ENCODE measurements at places on chromosomes 11 and 22. TPM values are rescaled to one million over a fixed set of nuclear protein-coding genes. Genes with fewer than 3 reads are reported as not detected.
A peak's percentile ranks its signal among the peaks of the same experiment; 100 is the strongest.

DNA sequence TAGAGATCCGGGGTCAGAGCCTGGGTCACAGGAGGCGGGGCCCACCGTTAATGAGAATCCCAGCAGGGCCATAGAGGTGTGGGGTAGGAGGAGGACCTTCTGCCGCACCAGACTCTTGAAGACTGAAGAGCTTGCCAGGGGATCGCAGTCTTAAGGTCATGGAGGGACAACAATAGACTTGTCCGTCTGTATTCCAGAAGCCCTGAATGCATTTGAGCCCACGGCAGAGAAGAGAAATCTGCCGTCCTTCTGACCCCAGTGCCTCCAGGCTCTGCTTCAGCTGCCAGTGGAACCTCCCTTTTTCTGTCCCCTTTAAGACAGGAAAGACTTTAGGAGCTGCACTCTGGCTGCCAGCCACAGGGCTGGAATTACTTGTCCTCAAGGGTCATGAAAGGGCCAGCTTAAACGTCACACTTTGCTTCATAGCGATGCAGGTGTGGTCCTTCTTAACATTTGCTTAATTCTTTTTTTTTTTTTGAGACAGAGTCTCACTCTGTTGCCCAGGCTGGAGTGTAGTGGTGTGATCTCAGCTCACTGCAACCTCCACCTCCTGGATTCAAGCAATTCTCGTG is 15.5 kb upstream of the ST3GAL4 start:
- peaks cover 5% of the 10 kb centered on the region for H3K36me3 ChIP-seq
- peaks cover 78% of the 10 kb centered on the region for H3K4me1 ChIP-seq
- no peak overlapping the region for H3K27ac ChIP-seq

- peaks cover 14% of the 10 kb centered on the region for H3K36me3 ChIP-seq
- H3K27ac ChIP-seq, result no peak overlapping the region
- peaks cover 28% of the 10 kb centered on the region for H3K4me1 ChIP-seq
- peak; percentile 6 for DNase-seq
- no peak overlapping the region for H3K4me3 ChIP-seq
Measured at GRCh38 chr11:78256962-78257361, 68.2 kb downstream of the USP35 start.

PGA5 gene
- total RNA-seq, result 1.2 TPM

DNA sequence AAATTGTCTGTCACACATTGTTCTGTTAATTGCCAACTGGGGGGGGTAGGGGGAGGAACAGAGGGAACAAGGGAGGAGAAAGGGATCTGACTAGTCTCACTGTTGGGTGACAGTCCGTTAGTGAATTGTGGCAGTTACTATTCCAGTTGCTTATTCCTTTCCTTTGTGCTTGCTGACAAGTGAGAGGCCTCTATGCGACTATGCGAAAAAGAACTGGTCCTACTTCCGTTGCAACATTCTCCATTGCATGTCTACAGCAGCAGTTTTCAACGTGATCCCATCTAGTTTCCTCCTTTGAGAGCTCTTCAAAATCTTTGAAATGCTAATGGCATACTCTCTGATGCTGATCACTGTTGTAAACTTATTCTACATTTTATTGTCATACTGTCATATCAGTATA is 672.2 kb downstream of the LRRC4C start:
- no peak for DNase-seq
- no peaks in the 10 kb centered on the region for H3K4me1 ChIP-seq
- H3K4me3 ChIP-seq, result no peak overlapping the region
- H3K27ac ChIP-seq, result no peak overlapping the region
- H3K36me3 ChIP-seq, result no peaks in the 10 kb centered on the region

DNA sequence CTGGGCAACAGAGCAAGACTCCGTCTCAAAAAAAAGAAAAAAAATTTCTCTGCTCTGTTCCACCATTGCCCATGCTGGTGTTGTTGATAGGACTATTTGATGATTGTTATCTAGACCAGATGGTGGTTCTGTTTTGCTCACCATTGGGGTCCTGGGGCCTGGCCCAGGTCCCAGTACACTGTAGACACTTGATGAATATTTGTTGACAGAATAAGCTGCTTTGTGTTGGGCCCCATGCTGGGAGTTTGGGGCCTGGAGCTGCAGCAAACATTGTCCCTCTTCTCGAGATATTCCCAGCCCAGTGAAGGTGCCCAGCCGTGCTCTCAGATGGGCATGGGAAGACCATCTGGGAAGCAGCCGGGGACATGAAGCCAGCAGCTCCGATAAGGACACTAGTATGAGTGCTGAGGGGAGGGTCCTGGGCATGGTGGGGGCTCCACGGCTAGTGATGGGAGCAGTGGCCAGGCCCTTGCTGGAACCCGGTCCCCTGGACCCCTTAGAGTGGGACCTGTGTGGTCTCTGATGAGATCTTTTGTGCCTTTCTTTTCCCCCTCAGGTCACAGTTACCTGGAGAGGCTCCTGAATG is 13.6 kb downstream of the INCENP start:
- DNase-seq, result no peak
- H3K27ac ChIP-seq, result no peak overlapping the region
- no peaks in the 10 kb centered on the region for H3K36me3 ChIP-seq
- H3K27me3 ChIP-seq, result peaks cover 4% of the 10 kb centered on the region

CD3D gene
- not detected for total RNA-seq

DNA sequence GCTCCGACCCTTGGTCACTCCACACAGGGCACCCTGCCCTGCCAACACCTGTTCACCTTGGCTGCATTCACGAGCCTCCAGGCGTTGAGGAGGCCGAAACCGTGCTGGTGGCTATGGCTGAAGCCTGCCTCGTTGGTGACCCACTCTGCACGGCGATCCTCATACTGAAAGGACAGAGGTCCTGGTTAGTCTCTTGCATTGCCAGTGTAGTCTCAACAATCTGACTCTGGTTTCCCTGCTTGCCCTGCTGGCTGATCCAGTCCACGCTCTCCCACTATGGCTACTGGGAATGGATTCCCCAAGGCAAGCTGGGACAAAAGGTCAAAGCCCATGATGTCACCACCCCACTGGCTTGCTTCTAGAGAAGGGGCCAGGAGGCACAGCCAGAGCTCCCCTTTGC is 12.9 kb downstream of the PCSK7 start:
- peaks cover 12% of the 10 kb centered on the region for H3K4me1 ChIP-seq
- peaks cover 41% of the 10 kb centered on the region for H3K36me3 ChIP-seq
- DNase-seq, result no peak
- peak overlapping the region; percentile 48 for H3K27ac ChIP-seq

GVQW3 gene
- total RNA-seq, result 6.1 TPM

DEFB131B gene
- not detected for total RNA-seq

DNA sequence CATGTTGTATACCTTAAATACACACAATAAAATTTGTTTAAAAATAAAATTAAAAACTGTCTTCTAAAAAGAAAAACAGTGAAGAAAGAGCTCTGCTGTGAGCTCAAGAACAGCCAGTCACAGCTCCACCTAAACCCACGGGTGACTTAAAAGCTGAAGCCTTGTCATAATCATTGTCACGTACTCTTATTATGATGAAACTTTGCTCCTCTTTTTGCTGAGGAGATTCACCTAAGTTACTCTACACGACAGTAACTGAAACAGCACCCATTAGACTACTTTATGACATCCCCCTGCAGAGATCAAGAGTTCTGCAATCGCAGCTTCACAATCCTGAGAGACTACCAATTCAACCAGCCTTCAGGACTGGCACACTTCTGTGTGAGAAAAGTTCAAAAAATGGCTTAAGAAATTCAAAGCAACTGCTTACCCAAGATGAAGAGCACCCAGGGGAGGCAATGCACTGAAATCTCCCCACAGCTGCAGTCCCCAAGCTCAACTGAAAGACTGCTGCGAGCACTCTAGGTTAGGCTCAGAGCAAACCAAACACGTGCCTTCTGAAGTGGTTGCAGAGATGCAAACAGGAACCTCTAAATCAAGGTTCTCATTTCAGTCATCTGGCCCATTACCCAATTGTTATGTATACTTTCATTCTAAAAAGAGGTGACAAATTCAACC is at the start of gene JAML:
TSS of gene JAML (minus strand) at position 501 of the 678 bp plus-strand sequence. CDS start 10,145 bp downstream, outside the sequence.
- no peak within 1 kb of the TSS for H3K27ac ChIP-seq
- no peaks in the 10 kb centered on the region for H3K36me3 ChIP-seq
- H3K4me1 ChIP-seq, result no peaks in the 10 kb centered on the region

OR51B4 gene
- total RNA-seq, result 0.49 TPM

DNA sequence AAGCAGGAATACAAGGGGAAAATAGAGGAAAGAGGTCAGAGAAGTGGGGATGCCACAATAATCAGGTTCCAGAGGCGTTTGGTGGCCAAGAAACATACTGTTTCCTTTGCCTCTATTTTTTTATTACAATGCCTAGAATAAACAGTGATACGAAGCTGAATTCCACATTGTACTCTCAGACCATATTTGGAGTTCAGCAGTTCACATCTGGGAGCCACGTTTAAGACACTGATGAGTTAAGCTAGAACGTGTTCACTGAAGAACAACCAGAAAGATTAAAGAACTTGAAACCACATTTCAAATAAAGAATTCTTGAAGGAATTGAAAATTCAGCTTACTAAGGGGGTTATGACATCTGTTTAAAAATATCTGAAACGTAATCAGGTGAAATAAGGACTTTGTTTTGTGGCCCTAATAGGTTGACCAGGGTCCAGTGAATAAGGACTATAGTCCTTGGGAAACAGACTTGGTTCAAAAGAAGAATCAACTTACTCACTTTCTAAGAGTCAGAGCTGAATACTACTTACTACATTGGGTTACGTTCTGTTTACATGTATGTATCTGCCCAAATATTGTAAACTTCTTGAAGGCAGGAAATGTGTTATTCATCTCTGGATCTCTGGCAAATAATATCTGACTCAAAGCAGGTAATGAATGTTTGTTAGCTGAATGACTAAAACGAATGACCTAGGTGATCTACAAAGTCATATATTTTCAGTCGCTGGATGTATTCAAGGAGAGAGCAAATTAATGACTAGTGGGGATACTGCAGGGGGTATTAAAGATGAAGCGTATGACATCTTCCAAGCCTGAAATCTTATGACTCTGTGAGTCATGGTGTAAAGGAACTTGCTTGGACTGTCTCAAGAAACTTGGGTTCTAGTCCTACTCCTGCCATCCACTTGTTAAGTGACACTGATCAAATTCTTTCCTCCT is 247.0 kb upstream of the NARS2 start:
- H3K27ac ChIP-seq, result no peak overlapping the region
- no peaks in the 10 kb centered on the region for H3K27me3 ChIP-seq
- no peak overlapping the region for H3K4me3 ChIP-seq
- DNase-seq, result no peak
- peaks cover 8% of the 10 kb centered on the region for H3K4me1 ChIP-seq

DNA sequence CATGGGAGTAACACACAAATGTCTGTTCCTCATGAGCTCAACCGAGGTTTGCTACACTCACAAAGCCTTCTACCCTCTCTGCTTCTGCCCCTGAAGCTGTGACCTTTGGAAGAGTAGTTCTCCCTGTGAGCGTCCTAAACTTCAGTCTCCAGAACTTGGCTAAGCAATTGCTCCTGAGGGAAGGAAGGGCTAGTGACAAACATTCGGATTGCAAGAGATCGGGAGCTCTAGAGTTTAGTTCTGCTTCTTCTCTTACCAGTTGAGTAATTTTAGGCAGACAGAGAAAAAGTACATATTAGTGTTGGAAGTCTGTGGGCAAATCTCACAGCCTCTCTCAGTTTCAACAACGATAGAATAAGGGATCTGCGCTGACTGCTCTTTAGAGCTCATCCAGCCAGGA is 27.3 kb upstream of the ELF5 start:
- no peak overlapping the region for H3K27ac ChIP-seq
- H3K36me3 ChIP-seq, result no peaks in the 10 kb centered on the region
- no peaks in the 10 kb centered on the region for H3K4me1 ChIP-seq

DNA sequence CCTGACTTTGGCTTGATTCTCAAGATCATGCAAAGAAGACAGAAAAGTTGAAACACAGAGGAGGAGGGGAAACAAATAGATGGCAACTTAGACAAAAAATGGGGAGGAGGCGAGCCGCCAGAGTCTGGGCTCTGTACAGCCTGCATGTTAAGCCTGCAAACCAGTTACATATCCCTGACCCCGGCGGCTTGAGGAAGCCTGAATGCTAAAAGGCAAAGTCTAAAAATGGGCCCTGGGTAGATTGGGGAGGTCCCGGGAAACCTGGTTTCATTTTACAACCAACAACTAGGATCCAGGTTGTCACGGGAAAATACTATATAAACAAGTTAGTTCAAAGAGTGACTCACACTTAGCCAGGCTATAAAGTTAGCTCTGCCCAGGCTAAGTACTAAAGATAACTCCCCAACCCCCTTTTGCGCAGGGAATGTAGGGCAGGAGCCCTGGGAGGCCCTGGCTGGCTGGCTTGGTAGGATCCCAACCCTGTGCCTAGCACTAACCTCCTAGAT is 18.8 kb upstream of the ZBTB16 start:
- DNase-seq, result no peak
- peaks cover 2% of the 10 kb centered on the region for H3K27me3 ChIP-seq
- H3K36me3 ChIP-seq, result no peaks in the 10 kb centered on the region

MPZL2 gene
- 1.0 TPM for total RNA-seq

- H3K4me1 ChIP-seq, result peaks cover 19% of the 10 kb centered on the region
- no peak for DNase-seq
- H3K4me3 ChIP-seq, result no peak overlapping the region
- no peaks in the 10 kb centered on the region for H3K36me3 ChIP-seq
- H3K27ac ChIP-seq, result peak overlapping the region; percentile 75
- no peaks in the 10 kb centered on the region for H3K27me3 ChIP-seq
Measured at GRCh38 chr22:42985531-42985905, 29.4 kb downstream of the PACSIN2 start.

DNA sequence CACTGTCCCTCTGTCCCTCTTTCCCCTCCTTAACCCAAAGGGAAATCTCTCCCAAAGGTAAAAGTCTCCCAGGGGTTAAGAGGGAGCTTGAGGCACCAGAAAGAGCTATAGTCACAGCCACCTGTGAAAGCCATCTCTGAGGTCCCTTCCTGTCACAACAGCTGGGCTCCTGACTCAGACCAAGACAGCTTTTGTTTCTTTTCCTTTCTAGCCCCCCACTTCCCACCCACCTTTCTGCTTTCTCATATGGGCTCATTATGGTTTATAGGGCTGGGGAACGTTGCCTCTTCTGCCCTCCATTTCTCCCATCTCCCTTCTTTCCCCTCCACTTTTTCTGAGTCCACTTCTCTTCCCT is 19.1 kb downstream of the MIF start:
- H3K4me3 ChIP-seq, result peak overlapping the region; percentile 93
- H3K27ac ChIP-seq, result peak overlapping the region; percentile 96
- peaks cover 11% of the 10 kb centered on the region for H3K4me1 ChIP-seq
- no peak for DNase-seq
- peaks cover 3% of the 10 kb centered on the region for H3K36me3 ChIP-seq

DNA sequence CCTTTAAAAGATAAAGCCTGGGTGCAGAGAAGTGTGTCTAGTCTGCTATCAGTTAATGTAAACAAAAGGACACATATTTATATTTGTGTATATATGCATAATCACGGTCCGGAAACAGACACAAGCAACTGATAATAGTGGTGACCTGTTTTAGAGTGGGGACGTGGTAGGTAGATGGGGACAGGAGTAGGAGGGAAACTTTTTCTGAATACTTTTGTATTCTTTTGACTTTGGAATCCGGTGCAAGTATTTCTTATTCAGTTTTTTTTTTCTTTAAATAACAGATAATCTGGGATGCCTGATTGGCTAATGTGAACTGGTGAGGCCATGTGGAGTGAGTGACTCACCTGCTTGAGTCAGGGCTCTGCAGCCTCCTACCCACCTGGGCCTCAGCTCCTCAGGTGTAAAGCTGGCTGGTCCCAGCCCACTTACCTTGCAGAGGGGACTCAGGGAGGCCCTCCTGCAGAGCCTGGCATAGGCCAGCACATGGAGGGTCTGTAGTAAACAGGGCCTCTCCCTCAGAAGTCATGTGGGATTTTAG is 15.3 kb downstream of the MICAL2 start:
- no peak overlapping the region for H3K4me3 ChIP-seq
- no peak for DNase-seq
- peaks cover 14% of the 10 kb centered on the region for H3K27me3 ChIP-seq
- H3K27ac ChIP-seq, result no peak overlapping the region
- no peaks in the 10 kb centered on the region for H3K36me3 ChIP-seq

OVCH2 gene
- total RNA-seq, result 0.85 TPM

Measured in endothelial cell (in vitro differentiated cells).